ENCODE measurements at places on chromosomes 4 and X.

DNA sequence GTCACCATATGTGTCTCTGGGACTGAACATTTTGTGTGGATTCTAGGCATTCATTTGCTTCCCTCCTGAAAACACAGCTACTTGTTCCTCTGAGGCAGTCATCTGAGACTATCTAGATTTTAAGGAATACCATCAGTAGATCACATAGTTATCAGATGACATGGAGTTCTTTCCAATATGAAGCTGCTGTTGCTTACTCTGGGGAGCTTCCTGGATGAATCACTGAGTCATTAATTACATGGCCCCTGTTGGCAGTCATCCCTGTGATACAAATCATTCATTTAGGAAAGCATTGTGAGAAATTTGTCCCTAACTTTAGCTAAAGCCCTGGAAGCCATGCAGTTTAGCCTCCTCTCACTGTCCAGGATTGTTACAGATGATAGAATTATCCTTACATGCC, 98.2 kb upstream of the ARSJ start:
- no peak for DNase-seq

DNA sequence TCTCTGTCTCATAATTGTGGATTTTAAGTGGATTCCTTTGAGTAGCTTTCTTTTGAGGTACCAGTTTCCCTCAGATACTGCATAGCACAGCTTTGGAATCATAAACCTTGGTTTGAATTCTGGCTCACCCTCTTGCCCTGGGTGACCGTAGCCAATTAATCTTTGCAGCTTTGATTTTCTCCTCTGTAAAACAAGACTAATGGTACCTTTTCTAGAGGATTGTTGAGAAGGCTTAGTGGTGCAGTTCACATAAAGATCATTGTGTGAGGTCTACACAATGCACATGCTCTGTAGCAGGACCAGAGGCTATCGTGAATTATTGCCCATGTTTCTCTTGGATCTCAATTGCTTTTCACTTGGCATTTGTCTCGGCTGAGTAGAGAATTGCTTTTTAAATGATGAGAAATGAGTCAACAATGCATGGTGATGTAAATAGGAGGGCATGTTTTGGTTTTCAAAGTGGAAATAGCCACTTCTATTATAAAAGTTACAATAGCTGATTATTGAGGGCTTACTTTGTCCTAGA, 47.9 kb downstream of the TMEM131L start:
- DNase-seq = no peak

DNA sequence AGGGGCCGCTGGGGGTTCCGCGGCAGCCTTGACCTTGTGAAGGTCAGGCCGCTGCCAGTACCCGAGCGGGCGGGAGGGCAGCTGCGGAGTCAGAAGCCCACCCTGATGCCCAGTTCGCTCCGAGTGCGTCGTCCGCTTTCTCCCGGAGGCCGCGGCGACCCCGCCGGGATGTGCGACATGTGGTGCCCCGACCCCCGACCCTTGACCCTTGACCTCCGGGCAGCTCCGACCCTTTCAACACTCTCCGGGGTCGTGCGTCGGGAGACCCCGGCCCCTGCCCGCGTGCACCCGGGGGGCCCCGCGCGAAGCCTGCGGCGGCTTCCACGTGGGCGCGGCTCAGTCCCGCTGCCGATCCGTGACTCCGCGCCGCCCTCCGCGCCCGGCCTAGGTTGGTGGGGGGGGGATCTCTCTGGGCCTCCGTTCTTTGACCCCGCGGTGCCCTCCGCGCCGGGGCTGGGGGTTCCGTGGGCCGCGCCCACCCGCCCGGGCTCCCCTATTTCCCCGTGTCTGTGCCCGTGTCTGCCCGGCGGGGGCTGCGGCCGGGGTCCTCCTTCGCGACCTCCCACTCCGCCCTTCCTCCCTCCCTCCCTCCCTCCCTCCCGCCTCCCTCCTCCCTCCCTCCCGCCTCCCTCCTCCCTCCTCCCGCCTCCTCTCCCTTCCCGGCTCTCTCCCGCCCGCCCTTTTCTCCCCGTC, 609 bp upstream of the SLC25A6 start:
- no peak for DNase-seq

GRCh38 chr4:16072168-16072567, 11.7 kb downstream of the PROM1 start:
- DNase-seq = no peak

GRCh38 chrX:34144246-34144645, 12.1 kb upstream of the FAM47A start:
- no peak for DNase-seq

DNA sequence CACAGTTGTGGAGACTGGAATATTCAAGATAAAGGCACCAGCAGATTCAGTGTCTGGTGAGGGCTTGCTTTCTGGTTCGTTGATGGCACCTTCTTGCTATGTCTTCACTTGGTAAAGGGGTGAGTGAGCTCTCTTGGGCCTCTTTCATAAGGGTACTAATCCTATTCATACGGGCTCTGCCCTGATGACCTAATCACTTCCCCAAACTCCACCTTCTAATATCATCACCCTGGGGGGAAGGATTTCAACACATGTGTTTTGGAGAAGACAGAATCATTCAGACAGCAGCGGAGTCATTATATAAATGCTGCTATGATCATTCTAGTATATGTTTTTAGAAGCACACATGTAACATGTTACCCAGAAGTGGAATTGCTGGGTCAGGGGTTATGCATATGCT, 295.3 kb upstream of the CTSO start:
- DNase-seq = no peak

DNA sequence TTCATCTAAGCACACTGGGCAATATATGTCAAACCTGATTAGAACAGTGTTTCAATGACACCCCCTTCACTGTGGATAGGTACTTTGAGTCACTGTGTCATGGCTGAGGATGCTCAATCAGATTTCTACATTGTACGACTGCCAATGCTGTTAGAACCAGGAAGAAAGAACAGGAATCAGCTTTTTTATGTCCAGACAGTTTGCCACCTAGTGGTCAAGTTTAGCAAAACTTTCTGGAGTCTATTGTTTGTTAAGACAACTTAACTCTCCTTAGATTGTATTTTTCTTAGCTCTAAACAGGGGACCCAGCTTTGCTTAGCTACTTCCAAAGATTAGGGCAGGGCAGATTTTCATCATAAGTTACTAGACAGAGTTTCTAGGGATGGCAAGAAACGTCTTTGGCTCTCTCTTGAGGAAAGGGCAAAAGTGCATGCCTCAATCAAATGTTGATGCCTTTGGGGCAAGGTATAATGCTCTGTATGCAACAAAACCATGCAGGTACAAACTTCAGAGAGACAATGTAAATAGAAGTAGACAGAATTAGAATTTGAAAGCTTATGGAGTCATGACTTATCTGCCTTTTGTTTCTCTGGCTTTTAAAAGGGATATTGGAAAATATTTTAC, 40.5 kb upstream of the BMP3 start:
- DNase-seq = no peak
